Globus pallidus (tissue), 1 donor: ENCODE measurements at places on chromosomes 3 and 15.

DNA sequence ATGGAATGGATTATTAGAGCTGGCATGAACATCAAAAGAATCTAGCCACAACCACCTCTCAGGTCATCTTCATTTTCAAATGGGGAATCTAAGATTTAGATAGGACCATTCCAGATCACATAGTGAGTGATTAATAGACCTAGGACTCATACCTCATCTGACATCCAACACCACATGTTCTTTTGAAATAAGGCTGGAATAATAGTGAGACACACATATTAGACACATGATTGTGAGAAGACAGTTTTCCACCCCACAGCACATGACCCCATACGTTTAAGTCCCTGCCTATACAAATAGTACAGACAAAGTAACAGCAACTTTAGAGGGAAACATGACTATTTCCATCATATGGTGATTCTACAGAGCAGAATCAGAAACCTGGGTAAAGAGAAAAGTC is 344.7 kb upstream of the TPRG1 start:
- no peak for DNase-seq

GRCh38 chr15:62658498-62658897 is 384.0 kb upstream of the TPM1 start:
- peak; percentile 37 for DNase-seq

DNA sequence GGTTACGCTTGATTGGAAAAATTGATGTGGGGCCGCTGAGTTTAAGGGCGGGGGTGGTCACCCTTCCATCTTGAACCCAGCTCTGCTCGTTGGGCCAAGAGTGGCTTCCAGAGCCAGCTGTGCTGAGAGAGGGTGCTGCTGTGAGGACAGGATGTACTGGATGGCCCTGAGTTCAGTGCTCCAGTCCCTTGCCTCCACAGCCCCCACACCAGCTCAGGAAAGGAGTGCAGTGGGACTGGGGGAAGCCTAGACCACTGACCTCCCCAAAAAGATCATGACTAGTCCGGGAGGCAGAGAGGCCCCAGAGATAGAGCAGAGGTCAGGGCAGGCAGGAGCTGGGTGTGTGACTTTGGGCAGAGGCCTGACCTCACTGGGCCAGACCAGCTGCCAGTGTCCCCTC is 4.0 kb upstream of the PTH1R start:
- no peak for DNase-seq

GRCh38 chr15:42558739-42559138 is 10.1 kb downstream of the HAUS2 start:
- no peak for DNase-seq

DNA sequence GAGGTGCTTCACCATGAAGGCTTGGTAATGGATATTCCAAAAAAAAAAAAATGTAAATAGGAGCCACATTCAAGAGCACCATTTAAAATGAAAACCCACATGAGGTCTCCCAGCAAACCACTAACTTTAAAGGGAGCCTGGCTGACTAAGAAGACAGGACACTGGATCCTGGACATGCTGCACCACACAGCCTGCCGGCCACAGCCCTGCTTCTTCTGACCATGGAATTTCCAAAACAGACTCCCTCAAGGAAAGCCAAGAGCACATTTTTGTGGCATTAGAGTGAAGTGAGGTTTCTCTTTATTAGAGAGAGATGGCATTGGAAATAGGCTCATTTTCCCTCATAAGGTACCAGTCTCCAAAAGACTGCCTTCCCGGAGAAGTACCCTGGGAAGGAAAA is 113.9 kb downstream of the RORA start:
- DNase-seq = no peak

- DNase-seq = no peak
These were observed 1325.3 kb downstream of the SI start for GRCh38 chr3:163753033-163753432.

GRCh38 chr15:59349680-59350420 is 22.8 kb downstream of the MYO1E start:
- DNase-seq = no peak
